ENCODE measurements at places on chromosomes 13 and 19.

- DNase-seq = no peak
Observed at GRCh38 chr19:28607066-28607583, 605.8 kb downstream of the UQCRFS1 start.

GRCh38 chr19:49677901-49678674 lies 1.0 kb downstream of the PRMT1 start:
- peak; percentile 79 for DNase-seq

GRCh38 chr13:52751196-52751595 lies 11.6 kb upstream of the CNMD start:
- DNase-seq = no peak

GRCh38 chr19:18663940-18664530 lies 19.4 kb upstream of the CRTC1 start:
- no peak for DNase-seq

GRCh38 chr19:5333581-5334365 lies 6.8 kb downstream of the PTPRS start:
- DNase-seq = no peak

- no peak for DNase-seq
Observed at GRCh38 chr13:23993680-23993985, 96.3 kb upstream of the C1QTNF9B start.

All from umbilical cord (tissue), 2 donors.